ENCODE measurements at places on chromosomes 2 and 18.

GRCh38 chr2:74260495-74260894 is 62.1 kb downstream of the MTHFD2 start:
- no peak for DNase-seq

DNA sequence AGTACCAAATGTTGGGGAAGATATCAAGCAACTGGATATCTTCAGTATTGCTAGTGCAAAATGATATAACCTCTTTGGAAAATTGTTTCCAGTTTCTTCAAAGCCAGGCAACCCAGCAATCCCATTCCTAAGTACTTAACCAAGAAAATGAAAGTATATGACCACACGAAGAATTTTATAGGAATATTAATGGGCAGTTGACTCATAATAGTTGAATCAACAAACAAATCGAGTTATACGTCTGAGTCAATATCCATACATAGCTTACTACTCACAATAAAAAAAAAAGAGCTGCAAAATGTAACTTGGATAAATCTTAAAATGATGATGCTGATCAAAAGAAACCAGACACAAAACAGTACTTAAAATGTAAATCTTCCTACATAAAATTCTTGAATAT is 810.4 kb downstream of the METTL4 start:
- DNase-seq, result no peak

- no peak for DNase-seq
Measured at GRCh38 chr18:31439807-31440325, 7.7 kb upstream of the DSG3 start.

DNA sequence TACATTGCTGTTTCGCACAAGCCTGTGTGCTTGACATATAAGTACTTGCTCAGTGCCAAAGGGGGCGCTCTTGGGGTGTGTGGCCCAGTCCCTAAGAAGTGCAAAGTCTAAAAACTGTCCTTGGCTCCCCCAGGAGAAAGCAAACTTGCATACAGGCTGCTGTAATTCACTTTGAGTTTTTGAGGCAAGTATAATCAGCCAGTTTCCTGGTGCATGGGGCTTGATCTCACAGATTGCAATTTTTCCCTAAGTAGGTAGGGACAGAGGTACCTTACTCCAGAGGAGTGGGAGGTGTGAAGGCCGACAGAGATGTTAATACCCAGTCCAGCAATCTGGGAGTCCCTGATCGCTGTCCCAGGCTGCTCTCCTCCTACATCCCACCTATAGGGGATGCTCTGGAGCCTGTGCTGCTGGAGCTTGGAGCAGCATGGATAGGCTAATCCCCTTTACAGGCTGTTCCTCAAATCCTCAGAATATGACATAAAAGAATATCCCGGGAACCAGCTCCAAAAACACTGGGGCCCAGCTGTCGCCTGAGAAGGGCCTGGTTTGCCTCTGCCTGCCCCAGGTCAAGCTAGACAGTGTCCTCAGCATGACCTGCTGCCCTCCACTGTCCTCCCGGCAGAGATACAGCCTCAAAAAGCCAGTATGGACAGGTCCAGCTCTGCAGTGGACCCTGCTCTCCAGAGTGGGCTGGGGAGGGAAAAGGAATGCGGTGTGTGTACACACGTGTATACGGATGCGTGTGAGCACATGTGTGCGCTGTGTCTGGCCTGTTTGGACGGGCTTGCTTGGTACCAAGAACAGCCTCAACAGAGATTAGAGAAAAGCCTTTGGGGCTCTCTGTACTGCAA is 136.5 kb upstream of the HAAO start:
- no peak for DNase-seq

- no peak for DNase-seq
Measured at GRCh38 chr2:69717186-69717585, 24.7 kb upstream of the ANXA4 start.

- DNase-seq, result no peak
Measured at GRCh38 chr18:75638776-75639471, 211.4 kb upstream of the SMIM21 start.

- DNase-seq, result no peak
Measured at GRCh38 chr18:8264861-8265411, 344.3 kb upstream of the RAB12 start.

GRCh38 chr18:23521271-23521670 is 18.0 kb downstream of the RMC1 start:
- DNase-seq, result no peak

- DNase-seq, result no peak
Measured at GRCh38 chr2:158034198-158034866, 67.3 kb upstream of the UPP2 start.

GRCh38 chr18:46732801-46733200 is 24.1 kb downstream of the ST8SIA5 start:
- DNase-seq, result no peak

GRCh38 chr2:158637357-158637756 is 157.8 kb upstream of the DAPL1 start:
- DNase-seq, result no peak

- DNase-seq, result no peak
Measured at GRCh38 chr2:108982259-108982679, 6.8 kb downstream of the EDAR start.

DNA sequence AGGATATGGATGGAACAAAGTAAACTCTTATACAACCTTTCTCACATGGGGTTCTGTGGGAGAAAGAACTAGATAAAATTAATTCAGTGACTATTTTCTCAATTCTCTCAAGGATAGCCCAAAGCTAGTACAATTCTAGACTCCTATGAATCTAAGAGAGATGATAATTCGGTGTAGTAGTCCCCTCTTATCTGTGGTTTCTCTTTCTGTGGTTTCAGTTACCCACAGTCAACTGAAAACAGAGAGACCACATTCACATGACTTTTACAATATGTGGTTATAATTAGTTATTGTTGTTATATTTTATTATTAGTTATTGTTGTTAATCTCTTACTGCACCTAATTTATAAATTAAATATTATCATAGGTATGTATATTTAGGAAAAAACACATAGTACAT is 53.5 kb upstream of the C2orf15 start:
- no peak for DNase-seq

DNA sequence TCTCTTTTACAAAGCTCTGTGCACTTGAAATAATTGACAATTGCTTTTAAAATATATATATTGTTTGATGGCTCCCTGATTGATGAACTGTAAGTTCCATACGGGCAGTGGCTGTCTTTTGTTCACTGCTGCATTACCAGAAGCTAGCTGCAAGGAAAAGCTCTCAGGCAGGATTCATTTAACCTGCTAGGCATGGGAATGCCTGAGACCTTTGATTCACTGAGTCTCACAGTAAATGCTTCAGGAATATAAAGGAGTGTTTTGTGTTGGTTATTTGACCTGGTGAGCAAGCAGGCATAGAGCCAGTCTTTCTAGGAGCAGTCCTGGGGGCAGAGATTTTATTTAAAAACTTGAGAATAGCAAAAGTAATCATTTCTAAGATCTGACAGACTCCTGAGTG is 193.2 kb upstream of the ITGA4 start:
- DNase-seq, result no peak
